ENCODE measurements at places on chromosomes 12 and 14.

DNA sequence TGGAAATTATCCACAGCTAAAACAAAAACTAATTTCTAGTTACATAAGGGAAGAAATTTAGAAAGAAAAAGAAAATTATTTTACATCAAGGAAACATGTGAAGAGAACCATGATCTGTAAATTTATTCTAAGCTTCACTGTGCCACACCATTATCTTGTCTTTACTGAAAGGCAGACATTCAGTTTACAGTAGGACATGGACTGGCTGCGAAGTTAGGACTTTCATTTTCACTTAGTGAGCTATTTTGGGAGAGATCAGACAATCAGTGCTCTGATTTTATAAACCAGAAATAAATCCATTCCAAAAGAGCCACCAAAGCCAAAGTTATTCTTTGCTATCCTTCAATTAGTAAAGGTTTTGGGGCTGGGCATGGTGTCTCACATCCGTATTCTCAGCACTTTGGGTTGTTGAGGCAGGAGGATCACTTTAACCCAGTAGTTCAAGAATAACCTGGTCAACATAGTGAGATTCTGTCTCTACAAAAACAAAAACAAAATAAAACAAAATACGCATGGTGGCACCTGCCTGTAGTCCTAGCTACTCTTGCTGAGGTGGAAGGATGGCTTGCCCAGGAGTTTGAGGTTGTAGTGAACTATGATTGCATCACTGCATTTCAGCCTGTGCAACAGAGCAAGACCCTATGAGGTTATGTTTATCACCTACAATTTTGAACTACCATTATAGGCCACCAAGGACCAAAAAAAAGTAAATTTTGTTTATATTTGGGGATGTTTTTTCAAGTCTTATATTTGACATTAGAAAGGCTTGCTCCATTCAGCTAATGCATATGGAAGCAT, 1084.8 kb upstream of the ATXN7L3B start:
- DNase-seq = no peak

DNA sequence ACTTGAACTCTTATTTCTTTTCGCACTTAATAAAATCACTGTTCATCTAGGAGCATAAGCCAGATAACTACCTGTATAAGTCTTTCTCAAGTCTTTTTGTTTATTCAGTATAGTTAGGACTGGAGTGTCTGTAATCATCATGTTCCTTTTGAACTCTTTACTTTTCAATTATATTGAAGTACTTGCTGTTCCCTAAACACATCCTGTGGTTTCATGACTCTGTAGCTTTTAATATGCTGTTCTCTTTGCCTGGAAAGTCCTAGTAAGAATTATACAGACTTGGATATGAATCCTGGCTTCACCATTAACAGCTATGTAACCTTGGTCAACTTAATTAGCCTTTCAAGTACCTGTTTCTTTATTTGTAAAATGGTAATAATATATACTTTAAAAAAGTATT, 88.2 kb downstream of the CCDC91 start:
- DNase-seq = no peak

GRCh38 chr14:104405360-104406226, 174.0 kb upstream of the C14orf180 start:
- DNase-seq = no peak

- no peak for DNase-seq
Measured at GRCh38 chr14:51928568-51928967, 60.8 kb upstream of the RTRAF start.

DNA sequence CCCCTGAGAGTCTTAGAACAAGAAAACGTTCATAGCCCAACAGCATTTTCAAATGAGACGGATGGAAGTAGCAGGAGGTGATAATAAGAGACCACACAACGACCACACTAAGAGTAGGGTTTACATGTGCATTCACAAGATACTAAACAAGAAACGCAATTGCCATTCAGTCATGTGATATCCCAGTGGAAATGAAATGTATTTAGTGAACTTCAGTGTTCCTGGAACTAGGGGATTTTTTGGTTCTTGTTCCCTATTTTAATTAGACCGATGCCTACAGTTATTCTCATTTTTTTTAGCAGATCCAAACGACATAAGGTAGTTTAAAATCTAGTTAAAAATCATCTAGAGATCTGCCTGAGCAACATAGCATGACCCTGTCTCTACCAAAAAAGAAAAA, 150.0 kb downstream of the GPR65 start:
- no peak for DNase-seq

DNA sequence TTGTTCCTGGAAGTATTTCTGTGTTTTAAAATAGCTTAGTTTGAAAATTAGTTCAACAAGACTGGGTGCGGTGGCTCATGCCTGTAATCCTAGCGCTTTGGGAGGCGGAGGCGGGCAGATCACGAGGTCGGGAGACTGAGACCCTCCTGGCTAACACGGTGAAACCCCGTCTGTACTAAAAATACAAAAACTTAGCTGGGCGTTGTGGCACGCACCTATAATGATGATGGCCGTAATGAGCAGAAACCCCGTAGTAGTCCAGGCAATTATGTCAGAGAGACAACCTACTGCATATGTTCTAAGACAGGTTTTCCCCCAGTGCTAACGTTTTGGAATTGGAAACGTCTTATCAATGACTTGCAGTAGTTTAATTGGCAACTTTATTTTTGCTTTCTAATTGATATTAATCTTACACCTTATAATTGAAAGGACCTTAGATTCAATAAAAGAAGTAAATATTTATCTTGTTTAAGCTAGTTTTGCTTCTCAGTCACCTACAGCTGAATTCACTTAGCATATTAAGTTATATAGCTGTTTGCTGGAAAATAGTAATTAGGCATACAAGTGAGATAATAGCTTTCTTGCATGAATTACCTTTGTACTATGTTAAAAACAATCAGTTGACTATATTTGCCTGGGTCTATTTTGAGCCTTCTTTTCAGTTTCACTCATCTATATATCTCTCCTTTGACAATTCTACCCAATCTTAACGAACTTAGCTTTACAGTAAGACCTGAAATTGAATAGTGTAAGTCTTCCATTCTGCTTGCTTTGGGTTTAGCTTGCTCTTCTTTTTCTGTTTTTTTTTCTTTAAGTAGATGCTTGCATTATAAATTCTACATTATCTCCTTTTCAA, 15.6 kb downstream of the CLECL1 start:
- DNase-seq = no peak

GRCh38 chr14:87005280-87005679, 987.7 kb downstream of the GALC start:
- no peak for DNase-seq

DNA sequence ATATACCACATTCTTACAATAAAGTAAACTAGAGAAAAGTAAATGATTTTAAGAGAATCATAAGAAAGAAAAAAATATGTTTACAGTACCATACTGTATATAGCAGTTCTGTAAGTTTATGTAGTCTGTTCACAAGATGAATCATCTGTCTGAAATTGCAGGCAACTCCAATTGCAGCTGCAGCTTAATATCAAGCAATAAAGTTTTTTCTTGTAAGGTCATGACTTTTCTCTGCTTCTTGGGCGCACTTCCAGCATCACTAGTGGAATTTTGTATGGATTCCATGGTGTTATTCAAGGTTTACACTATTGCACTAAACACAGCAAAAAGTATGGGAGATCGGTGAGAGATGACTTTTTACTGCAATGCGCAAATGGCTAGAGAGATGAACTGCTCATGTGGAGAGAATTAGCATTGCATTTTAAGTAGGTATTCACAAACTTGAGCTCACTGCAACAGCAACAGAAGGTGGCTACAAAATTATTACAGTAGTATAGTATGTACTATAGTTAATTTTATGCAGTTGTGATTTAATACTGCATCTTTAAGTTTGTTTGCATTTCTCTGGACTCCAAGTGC, 445.4 kb upstream of the OR4E1 start:
- DNase-seq = no peak
